ENCODE measurements at places on chromosomes 7 and 10. TPM values are rescaled to one million over a fixed set of nuclear protein-coding genes. Genes with fewer than 3 reads are reported as not detected.

GRCh38 chr10:119335671-119336353 is 128.4 kb downstream of the GRK5 start:
- peak; percentile 67 for DNase-seq

The BTBD16 gene
- not detected for total RNA-seq

The PLAU gene
- 11.8 TPM for total RNA-seq

DNA sequence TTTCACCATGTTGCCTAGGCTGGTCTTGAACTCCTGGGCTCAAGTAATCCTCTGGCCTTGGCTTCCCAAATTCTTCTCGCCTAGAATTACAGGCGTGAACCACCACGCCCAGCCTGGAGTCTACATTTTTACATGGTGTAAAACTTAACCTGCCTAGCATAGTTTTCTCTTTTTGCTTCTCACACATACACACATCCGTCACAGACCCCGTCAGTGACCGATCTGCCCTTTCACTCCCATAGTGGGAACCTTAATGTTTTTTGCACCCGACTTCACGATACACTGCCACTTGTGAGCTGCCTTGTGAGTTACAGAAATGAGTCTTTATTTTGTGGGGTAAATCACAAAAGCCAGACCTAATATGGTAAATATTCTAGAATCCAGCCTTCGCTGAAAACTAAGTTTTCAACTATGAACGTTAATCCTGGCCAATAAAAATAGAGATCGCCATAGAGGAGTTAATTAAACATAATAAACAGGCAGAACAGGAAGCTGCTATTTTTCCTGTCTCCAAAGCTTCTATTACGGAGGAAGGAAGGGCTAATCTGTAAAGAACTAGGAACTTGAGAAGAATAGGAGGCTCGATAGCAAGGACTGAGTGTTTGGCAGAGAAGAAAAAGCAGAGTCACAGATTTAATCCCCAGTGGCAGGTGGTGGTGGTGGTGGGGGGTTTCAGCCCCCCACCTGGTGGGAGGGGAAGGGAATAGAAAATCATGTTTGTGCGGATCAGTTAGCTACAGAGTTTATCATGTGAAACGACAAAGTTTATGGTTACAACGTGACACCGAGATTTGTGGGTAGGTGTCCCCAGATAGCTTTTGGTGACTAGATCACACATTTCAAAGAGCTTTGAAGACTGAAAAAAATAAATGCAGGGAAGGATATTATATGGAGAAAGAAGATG is 14.7 kb upstream of the FAM171A1 start:
- DNase-seq = peak; percentile 83

- DNase-seq = no peak
These were observed 217.0 kb downstream of the CREB5 start for GRCh38 chr7:28629216-28629842.

DNA sequence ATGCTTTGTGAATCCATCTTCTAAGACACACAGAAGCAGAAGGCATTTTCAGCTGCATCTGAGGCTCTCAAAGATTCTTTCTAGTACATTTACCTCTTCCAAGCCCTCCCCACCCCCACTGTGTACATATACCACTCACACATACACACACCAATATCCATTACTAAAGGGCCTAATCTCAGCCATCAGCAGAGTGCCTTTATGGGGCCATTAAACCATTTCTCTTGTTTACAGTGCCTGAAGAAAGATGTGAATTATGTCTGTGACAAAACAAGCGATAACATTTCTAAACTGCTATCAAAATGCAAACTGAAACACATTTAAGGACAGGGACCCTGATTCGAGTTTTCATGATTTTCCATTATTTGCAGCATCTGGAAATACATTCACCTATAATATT is 40.0 kb downstream of the ETV1 start:
- no peak for DNase-seq

DNA sequence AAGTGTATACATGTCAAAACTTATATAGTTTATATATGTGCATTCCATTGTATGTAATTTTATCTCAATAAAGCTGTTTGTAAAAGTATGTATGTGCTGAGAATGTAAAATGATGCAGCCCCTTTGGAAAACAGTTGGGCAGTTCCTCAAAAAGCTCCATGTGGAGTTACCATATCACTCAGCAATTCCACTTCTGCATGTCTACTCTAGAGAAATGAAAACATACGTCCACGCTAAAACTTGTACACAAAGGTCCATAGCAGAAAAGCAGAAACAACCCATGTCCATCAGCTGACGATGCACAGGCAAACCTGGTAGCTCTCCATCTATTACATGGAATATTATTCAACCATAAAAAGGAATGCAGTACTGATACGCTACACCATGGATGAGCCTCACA is 8.3 kb upstream of the RGS10 start:
- DNase-seq = no peak

The PPP1R9A gene
- 9.6 TPM for total RNA-seq

The HOXA5 gene
- total RNA-seq = 4.1 TPM

The OR2A5 gene
- total RNA-seq = not detected

- no peak for DNase-seq
These were observed 18.1 kb upstream of the ZNF273 start for GRCh38 chr7:64884913-64885370.

The GRK5 gene
- 35.9 TPM for total RNA-seq

All from dermis microvascular lymphatic vessel endothelial cell (primary cell).